ENCODE measurements at places on chromosomes 16 and 17.

DNA sequence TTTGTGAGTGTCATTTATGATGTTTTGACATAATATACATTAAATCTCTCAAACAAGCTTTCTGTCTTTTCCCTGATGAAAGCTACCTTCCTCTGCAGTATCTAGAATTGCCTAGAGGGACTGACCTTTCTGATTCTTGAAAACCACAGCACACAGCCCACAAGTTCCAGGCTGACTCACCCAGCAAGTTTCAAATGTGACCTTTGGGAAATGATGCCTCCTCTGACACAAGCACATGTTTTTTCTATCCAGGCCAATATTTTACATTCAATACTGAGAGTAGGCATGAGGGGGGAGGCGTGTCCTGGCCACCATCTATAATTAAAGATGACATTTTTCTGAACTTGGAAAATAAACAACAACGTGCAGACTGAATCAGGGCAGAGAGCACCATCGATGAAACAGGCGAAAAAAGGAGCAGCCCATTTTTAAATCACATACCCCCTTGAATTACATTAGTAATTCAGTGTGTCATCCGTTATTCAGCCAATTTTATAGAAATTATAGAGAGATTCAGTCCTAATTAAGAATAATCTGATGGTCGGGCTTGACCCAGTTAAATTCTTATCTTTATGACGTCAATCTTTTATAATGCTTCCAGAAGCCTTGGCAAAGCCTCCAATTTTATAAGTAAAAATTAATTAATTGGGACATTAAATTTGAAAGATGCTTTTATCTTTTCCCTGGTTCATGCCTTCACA is 292.6 kb upstream of the CDH11 start:
- DNase-seq, result no peak

- DNase-seq, result no peak
These were observed 653 bp upstream of the VAC14 start for GRCh38 chr16:70801611-70802010.

DNA sequence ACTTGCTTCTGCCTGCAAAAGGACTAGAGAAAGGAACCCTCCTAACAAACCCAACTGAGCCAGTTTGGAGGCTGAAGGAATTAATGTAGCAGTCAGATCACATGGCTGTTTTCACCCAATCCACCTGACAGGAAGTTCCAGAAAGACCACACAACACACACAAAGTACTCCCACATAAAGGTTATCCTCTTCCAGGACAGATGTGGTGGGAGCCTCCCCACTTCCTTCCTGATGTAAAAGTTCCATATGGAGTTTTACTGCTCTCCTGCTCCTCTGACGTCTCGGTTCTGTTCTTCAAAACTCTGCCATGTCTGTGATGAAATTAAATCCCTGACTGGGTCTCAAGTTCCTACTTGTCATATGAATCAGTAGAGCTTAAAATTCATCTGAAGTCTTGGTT is 497.0 kb upstream of the HSBP1 start:
- DNase-seq, result no peak

DNA sequence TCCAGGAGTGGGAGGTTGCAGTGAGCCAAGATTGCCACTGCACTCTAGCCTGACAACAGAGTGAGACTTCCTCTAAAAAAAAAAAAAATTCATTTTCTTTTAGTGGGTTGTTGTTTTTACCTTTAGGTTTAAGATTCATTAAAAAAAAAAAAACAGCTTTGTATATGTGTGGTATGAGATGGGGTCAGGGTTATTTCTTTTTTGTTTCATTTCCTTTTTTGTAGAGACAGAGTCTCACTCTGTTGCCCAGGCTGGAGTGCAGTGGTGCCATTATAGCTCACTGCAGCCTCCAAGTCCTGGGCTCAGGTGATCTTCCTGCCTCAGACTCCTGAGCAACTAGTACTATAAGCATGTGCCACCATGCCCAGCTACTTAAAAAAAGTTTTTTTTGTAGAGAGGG is 47.0 kb downstream of the BCAS3 start:
- no peak for DNase-seq

DNA sequence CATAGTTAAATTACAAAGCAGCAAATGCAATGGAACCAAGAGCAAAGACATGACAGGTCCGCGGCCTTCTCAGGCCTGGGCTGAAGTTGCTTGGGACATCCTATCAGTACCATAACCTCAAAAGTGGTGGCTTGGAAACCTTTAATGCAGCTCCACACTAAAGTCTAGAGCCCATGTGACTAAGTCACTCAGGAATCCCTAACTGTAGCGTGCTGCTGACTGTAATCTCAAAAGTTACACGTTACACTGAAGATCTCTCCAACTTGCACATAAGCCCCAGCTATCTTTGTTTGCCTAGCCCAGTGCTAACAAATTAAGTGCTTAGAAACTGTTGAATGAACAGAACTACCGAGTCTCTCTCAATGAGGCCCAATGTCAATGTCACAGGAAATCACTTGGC is 27.8 kb downstream of the NUP88 start:
- no peak for DNase-seq

DNA sequence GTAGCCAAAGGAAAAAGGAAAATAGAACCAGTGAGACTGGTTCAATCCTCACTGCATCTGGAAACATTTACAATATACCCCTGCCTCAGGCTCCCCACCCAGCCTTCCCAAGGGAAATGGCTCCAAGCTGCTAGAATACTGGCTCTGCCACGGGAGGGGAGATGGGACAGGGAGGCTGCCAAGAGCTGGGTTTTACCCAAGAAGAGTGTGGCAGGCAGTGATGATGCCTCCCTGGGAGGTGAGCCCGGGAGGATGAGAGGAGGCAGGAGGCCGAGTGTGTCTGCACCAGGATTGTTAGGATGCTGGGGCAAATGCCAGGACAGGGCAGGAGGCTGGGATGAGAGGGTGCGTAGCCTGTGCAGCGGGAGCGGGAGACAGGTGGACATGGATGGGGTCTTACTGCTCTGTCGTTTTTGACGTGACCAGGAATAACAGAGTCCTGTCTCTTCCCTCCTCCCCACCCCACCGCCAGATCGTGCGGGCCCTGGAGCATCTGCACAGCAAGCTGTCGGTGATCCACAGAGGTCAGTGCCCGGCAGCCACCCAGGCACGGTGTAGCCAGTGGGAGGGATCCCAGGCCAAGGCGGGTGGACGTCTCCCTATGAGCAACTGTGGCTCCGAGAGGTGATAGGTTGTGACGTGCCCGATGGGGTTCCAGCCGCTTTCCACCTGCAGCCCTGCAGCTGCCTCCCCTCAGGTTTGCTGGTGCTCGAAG is 18.4 kb downstream of the MAP2K3 start:
- no peak for DNase-seq

- DNase-seq, result no peak
These were observed 1.1 kb upstream of the AKTIP start for GRCh38 chr16:53503991-53504663.

GRCh38 chr17:48551214-48551555 is 6.3 kb upstream of the HOXB2 start:
- DNase-seq, result no peak

DNA sequence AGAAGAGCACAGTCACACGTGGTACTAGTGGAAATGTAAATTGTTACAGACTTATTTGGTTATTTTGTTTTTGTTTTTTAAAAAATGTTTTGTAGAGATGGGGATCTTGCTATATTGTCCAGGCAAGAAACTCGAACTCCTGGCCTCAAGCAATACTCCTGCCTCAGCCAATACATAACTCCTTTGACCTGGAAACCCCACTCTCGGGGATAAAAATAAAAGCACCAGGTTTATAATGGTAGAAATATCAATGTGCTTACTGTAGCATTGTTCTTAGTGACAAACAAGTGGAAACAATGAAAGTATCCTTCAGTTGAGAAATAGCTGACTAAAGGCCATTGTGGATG is 11.7 kb upstream of the ERN2 start:
- DNase-seq, result no peak

- DNase-seq, result no peak
These were observed 245.0 kb upstream of the CDH5 start for GRCh38 chr16:66121466-66121865.

DNA sequence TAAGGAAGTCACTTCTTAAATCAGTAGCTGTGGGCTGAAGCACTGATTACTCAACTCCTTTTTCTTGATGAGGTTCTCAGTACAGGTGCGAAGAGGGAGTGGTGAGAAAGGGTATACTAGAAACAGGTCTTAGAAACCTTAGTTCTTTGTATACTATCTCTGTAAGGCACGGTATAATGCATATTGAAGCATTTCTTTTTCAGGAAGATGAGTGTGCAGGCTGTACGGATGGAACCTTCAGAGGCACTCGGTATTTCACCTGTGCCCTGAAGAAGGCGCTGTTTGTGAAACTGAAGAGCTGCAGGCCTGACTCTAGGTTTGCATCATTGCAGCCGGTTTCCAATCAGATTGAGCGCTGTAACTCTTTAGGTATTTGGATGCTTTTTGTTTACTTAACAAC is 39.2 kb downstream of the CYLD start:
- peak; percentile 30 for DNase-seq

DNA sequence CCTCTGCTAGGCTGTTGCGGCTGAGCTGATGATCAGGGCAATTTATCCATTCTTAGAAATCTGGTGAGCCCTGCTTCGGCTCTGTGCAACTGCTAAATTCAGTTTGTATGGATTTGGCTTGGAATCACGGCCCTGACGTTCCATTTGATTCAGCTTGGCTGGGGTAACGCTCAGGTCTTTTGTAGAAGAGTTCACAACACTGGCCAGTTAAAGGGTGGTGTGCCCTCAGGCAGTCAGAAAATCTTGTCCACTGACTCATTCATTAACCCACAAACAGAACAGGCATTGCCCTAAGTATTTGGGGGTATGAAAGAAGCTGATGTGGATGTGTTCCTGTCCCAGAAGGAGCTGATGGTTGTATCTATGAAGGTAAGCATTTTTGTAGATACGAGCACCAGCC is 53.9 kb downstream of the GNAO1 start:
- no peak for DNase-seq

GRCh38 chr17:18004884-18005305 is 32.2 kb downstream of the DRC3 start:
- peak; percentile 30 for DNase-seq
